ENCODE measurements at places on chromosomes 13 and 19.
A peak's percentile ranks its signal among the peaks of the same experiment; 100 is the strongest.

- DNase-seq: no peak
Measured at GRCh38 chr13:58680115-58680514, 1048.6 kb downstream of the PCDH17 start.

DNA sequence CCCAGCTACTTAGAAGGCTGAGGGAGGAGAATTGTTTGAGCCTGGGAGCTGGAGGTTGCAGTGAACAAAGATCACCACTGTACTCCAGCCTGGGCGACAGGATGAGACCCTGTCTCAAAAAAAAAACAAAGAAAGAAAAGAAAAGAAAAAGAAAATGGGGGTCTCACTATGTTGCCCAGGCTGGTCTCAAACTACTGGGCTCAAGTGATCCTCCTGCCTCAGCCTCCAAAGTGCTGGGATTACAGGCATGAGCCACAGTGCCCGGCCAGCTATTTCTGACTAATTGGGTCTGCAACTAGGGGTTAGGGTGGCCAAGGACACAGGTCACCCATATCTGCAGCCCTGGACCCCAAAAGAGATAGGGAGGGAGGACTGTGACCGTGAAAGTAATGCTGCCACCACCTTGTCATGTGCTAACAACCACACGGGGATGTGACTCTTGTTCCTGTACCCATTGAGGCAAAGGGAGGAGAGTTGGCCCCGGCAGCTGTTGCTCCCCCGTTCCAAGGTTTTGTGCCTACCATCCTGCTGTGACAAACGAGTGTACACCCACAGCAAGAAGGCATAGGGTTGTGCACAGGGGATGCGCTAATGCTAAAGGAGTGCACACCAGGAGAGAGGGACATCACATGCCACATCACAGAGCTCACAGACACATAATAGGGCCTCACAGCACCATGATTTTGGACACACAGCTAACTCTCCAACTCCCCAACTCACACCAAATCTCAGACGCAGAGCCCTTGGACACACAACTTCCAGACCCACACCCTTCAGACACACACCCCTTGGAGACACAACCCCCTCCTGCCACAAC is 619 bp downstream of the MEF2B start:
- DNase-seq: no peak

- no peak for DNase-seq
Measured at GRCh38 chr13:79660361-79660760, 179.4 kb downstream of the NDFIP2 start.

DNA sequence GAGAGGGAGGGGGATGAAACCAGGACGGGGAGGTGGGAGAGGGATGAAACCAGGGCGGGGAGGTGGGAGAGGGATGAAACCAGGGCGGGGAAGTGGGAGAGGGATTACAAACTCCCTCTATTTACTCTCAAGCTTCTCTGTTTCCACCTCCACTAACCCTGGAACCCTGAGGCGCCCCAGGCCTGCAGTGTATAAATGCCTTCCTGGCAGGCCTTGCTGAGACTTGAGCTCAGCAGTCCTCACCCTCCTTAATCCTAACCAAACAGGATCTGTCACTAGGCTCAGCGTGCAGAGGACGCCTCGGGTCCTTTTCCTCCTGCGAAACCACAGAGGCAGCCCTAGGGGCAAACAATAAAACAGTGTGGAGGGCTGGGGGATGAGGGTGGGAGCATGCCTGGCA is 32.1 kb upstream of the OR1M1 start:
- DNase-seq: no peak

GRCh38 chr19:54336893-54337857 is 1.8 kb downstream of the LILRA4 start:
- DNase-seq: no peak

GRCh38 chr13:59771272-59771671 is 392.5 kb downstream of the DIAPH3 start:
- DNase-seq: no peak

GRCh38 chr19:39671739-39672363 is 16.1 kb downstream of the LGALS16 start:
- DNase-seq: peak; percentile 40

DNA sequence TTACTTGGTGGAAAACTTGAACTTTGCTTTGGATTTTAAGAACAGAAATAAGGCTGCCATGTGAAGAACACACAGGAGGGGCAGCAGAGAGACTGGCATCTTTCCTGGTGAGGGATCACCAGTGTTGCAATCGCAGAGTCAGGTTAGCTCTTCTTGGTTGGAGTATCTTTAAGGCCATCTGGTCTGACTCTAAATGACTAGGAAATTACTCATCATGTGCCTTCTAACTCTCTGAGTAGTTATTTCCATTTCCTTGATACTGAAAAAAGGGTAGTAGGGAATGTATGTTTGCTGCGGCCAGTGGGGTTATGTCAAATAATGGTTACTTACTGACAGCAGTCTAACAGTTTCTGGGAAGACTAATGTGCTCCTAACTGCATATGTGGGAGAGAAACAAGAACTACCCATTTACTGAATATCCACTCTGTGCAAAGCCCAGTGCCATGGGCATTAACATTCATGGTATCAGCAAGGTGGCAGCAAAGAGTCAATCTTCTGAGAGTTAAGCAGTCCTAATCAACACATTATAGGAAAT is 122.1 kb downstream of the COG6 start:
- peak; percentile 55 for DNase-seq

GRCh38 chr19:17424743-17425365 is 5.0 kb downstream of the MVB12A start:
- DNase-seq: no peak

GRCh38 chr19:31338069-31338776 is 11.0 kb downstream of the TSHZ3 start:
- DNase-seq: no peak

DNA sequence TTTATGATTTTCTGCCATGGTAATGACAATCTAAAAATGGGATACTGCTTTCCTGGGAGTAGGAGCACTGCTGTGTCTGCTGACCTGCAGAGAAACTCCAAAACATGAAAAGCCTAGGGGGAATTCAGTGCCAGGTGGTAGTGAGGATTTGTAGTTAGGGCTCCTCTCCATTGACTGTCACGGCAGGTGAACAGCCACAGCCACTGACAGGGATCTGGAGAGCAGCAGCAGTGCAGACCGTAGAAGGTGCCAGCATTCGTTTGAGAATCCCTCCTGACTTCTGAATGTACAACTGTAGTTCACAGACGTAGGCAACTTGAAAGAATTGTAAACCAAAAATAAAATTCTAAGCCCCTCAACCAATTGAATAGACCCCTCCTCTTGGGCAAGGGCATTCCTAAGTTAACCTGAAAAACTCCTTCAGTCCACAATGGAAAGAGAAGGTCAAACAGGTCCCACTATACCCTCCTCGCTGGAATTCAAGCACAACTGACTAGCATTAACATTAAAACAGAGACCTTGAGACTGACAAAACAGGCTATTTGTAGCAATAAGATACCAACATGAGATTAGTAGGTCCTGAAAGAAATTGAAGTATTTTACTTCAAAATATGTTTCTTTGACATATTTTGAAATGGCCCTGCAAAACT is 1328.8 kb downstream of the OLFM4 start:
- DNase-seq: no peak

GRCh38 chr13:104320446-104320845 is 1254.2 kb upstream of the SLC10A2 start:
- DNase-seq: no peak

- no peak for DNase-seq
Measured at GRCh38 chr13:98406427-98406826, 170.5 kb downstream of the STK24 start.

- DNase-seq: no peak
Measured at GRCh38 chr19:29482855-29483640, 42.7 kb upstream of the VSTM2B start.

DNA sequence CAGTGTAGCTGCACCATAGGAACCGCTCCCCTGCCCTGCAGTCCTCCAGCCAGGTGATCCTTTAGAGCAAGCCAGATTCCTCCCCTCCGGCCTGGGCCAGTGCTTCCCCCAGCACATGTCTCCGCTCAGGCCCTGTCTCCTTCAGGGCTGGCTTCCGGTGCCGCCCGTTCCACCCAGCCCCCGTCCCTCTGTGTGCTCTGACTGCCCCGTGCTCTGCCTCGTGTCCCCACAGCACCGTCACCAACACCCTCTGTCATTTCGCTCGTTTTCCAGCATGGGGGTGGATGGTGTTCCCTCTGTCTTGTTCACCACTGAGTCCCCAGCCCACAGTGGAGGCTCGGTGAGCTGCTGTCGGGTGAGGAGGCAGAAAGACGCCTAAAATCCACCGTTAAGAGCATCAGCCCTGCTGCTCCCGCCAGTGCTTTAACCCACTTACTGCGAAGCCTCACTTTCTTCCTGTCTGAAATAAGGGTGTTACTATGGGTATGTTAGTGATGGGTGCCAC is 54.5 kb downstream of the TSSK6 start:
- DNase-seq: no peak

GRCh38 chr19:18456974-18457373 is 19.0 kb upstream of the ISYNA1 start:
- DNase-seq: no peak

DNA sequence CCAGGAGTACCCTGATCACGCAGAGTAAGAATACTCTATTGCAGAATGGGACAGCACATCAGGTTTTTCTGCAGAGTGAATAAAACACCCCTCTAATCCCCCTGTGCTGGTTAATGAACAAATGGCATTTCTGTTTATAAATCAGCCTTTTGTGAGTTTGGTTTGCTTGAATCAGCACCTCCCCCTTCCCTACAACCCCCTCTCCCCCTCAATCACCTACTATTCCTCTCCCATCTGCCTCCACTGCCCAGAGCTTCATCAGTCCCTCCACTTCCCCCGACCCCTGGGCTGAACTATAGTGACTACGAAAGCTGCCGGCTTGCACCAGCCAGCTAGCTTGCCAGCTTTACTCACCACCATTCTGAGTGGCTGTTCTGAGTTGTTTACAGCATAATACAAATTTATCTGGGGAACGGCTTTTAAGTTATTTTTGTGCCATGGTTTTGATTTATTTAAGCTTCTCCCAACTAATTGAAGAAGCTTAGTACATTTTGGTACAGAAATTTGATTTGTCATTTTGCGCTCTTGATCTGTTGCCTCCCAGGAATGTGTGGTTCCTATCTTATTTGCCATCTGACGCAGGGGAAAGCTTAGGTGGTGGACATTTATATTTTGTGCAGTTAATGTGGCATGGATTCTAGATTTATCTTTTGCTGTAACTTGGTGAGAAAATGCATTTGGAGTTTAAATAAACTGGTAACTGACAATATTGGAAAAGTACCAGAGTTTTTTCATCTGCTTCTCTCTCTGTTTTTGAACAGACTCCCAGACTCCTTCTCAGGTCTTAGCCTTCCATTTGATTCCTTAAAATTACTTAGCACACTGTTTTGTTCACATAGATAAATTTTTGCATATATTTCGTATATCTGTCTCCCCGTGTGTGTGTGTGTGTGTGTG is 41.7 kb upstream of the WDFY2 start:
- no peak for DNase-seq

- DNase-seq: no peak
Measured at GRCh38 chr13:66482836-66483235, 747.3 kb downstream of the PCDH9 start.

GRCh38 chr13:97139691-97140090 is 82.4 kb upstream of the MBNL2 start:
- DNase-seq: no peak

- DNase-seq: no peak
Measured at GRCh38 chr19:42657556-42657955, 62.8 kb upstream of the CEACAM8 start.

DNA sequence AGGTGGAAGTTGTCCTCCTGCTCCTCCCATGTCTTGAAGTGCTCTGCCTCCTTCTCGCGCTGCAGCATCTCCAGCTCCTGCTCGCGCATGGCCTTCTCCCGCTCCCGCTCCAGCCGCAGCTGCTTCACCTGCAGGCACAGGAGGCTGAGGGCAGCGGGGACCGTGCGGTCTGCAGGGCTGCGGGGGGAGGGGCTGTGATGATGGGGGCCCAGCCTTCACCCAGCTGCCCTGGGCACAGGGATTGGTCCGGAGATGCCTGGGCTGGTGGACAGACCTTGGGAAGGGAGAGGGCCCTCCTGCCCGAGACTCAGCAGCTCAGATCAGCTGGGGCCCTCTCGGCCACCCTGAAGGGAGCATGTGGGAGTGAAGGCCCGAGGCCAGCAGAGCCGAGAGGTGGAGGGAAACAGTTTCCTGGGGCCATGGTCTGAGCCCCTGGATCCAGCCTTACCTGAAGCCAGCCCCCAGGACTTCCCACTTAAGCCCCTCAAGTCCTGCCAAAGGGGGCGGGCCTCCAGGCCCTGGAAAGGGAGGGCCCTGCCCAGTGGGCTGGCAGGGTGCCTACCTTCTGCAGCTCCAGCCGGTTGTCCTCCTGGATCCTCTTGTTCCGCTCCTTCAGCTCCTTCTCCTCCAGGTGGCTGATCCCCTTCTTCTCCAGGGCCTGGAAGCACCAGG is 6.3 kb downstream of the CACTIN start:
- no peak for DNase-seq

- DNase-seq: no peak
Measured at GRCh38 chr19:7743425-7743841, 3.9 kb downstream of the CD209 start.

- DNase-seq: no peak
Measured at GRCh38 chr13:25180775-25181537, 8.9 kb upstream of the AMER2 start.

DNA sequence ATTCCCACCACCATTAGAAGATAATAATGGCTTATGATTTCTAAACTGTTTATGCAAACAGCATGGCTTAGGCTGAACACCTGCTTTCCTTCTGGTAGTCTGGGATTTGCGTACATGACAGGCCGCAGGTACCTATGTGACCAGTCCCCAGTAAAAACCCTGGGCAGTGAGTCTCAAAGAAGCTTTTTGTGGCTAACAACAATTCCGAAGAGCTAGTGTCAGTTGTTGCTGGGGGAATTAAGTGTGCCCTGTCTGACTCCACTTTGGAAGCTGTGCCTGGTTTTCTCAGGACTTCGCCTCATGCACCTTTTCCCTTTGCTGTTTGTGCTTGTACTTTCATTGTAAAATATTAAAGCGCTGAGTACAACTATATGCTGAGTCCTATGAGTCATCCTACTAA is 250.2 kb upstream of the MIR17HG start:
- no peak for DNase-seq

DNA sequence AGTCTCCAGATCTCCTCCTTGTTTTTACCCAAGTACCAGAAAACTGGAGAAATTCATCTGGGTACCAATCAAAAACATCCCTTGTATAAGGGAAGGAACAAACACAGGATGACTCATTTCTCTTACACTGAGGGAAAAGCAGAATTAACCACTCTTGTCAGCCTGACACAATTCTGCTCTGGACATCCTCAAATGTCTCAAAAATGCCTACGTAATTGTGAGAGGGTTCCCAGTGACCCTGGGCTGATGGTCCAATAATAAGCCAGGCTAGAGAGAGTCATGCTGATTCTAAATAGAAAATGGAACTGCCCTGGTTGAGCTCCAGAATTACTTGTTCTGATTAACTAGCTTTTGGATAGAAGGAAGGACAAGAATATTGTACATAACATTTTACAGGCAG is 14.5 kb downstream of the ZNF708 start:
- DNase-seq: no peak

DNA sequence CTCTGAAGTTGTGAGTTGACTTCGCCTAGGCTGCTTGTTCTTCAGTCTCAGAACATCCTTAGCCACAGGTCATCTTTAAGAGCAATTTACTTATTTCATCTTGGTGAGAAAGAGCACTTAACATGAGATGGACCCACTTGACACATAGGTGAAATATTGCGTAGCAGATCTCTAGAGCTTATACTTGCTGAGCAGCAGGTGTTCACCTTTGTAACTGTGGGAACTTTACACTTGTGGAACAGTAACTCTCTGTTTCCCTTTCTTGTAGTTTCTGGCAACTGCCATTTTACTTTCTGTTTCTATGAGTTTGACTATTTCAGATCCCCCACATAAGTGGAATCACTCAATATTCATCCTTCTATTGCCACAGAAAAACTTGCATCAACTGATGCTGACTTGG is 95.7 kb downstream of the SLC10A2 start:
- DNase-seq: no peak
